ENCODE measurements at places on chromosomes 2 and 18. TPM values are rescaled to one million over a fixed set of nuclear protein-coding genes. Genes with fewer than 3 reads are reported as not detected.

- no peak for DNase-seq
Measured at GRCh38 chr2:234130777-234131181, 80.3 kb downstream of the SPP2 start.

GRCh38 chr2:55452879-55453278 is 33.2 kb upstream of the CCDC88A start:
- no peak for DNase-seq

- no peak for DNase-seq
Measured at GRCh38 chr2:65231892-65232477, 4.4 kb downstream of the ACTR2 start.

DNA sequence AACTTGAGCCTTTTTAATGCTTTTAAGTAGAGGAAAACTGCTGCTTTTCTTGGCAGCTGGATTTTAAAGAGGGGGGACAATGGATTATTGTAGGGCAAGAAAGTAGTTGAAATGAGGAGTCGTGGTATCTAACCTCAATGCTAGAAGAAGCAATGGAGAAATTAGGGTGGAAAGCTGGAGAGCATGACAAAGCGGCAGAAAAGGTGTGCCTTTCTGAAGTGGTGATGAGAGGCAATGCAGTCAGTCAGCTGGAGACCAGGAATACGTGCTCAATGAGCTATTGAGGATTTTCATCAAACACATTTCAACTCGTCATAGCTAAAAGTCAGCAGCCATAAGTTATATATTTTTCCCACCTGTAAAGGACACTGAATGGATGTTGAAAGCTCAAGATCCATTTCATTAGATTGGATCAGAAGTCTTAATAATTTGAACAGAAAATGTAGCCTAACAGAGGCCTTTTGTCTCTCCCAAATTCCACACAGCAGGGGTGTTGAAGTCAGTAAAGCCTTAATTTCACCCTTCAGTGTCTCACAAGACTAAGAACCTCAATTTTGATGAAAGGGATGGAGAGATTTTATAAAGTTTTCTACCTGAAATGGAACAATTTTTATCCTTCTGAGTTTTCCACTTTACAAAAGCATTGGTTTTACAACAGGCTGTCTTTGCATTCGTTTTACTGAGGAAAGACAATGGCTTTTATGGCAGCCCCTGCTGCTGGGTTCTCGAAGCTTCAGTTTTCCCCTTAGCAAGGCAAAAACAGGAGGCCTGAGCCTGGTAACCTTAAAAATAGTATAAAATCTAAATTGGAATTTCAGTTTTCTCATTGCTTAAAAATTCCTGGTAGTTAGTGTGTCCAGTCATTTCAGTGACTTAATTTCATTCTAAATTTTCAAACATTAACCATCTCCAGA is 131.1 kb downstream of the CCDC102B start:
- no peak for DNase-seq

- DNase-seq = no peak
Measured at GRCh38 chr2:163086940-163087339, 248.4 kb upstream of the KCNH7 start.

GRCh38 chr2:185381631-185382030 is 357.0 kb upstream of the FSIP2 start:
- no peak for DNase-seq

The DPP4 gene
- total RNA-seq = 16.4 TPM

The ACTR3 gene
- total RNA-seq = 304 TPM

The GBX2 gene
- not detected for total RNA-seq

All from upper lobe of left lung (tissue), 6 donors.